ENCODE measurements at places on chromosomes 13 and 19.

- DNase-seq: no peak
Observed at GRCh38 chr19:1854039-1854541, 5.8 kb upstream of the REXO1 start.

DNA sequence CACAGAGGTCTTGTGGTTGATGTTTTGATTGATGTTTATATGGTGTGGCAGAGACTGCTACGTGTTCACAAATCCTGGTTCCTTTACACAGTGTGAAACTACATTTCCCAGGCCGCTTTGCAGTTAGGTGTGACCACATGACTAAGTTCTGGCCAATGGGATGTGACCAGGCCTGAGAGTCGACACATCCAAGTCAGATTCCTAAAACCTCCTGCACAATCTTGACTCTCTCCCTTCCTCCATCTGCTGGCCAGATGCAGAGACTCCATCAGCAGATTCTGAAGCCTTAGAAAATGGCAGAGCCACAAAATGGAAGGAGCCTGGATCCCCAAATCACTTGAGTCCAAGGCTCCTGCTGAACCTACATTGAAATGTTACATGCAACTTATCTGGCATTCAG, 12.6 kb downstream of the CD37 start:
- no peak for DNase-seq

- DNase-seq: no peak
Observed at GRCh38 chr13:99041788-99042187, 63.9 kb upstream of the DOCK9 start.

DNA sequence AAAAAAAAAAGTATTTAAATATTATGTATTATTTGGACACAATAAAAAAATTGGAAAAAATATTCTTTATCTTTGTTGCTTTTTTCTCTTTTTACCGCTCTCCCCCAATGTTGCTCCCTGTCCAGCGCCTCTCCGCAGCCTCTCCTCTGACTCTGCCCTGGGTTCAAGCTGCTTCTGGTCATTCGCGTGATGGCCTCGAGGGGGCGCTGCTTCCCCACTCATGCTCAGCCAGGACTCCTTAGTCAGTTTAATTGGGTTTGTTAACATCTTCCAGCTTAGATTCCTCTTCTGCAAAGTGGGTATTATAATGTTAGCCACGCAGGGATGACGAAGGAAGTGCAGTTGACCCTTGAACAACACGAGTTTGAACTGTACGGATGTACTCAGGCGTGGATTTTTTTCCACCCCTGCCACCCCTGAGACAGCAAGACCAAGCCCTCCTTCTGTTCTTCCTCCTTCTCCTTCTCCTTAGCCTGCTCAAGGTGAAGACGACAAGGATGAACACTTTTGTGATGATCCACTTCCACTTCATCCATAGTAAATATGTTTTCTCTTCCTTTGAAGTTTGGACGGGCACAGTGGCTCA, 4.9 kb upstream of the NWD1 start:
- DNase-seq: peak; percentile 36

DNA sequence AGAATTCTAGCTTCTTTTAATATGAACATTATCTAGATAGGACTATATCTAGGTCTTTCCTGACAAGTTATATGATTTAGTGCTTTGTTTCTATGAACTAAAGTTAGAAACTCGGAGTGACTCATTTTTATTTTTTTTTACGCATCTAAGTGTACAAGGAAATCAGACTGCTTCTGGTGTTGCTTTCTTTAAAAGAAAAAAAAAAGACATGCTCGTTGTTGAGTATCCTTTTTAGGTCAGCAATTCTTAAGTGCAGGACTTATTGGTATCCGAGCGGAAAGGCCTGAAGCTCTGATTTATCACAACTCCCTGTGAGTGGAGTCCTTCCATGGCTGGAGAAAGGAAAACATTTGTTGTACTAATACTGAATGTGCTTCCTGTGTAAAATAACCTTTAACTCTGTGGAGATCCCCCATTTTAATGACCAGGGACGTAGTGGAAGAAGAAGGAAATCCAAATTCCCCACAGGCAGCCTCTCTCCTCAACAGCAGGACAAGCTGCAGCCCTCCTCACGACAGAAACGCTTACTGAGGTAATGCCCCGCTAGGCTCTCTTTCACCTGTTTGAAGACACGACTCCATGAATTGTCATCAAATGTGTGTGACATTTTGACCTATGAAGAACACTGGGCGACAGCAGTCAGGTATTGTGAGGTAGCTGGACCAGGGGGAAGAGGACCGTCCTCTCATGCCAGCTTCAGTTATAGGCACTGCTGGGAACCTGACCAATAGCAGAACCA, 17.9 kb upstream of the POMP start:
- no peak for DNase-seq
